ENCODE measurements at places on chromosomes 3 and 15. TPM values are rescaled to one million over a fixed set of nuclear protein-coding genes. Genes with fewer than 3 reads are reported as not detected.

Gene GOLGA8G
- not detected for total RNA-seq

Gene IGF2BP2
- 57.3 TPM for total RNA-seq

Gene GREM1
- total RNA-seq, result 0.20 TPM

Gene NR1I2
- 0.18 TPM for total RNA-seq

Gene ALDH1A2
- 398 TPM for total RNA-seq

Gene CHL1
- not detected for total RNA-seq

Gene SPTBN5
- 0.02 TPM for total RNA-seq

Gene SERINC4
- 0.22 TPM for total RNA-seq

Gene PP2D1
- not detected for total RNA-seq

Gene LTK
- total RNA-seq, result 4.4 TPM

Gene MASP1
- 0.13 TPM for total RNA-seq

Gene MME
- 2.5 TPM for total RNA-seq

GRCh38 chr3:134049676-134050075, 20.0 kb upstream of the SLCO2A1 start:
- H3K4me3 ChIP-seq, result no peak overlapping the region
- no peak for DNase-seq

DNA sequence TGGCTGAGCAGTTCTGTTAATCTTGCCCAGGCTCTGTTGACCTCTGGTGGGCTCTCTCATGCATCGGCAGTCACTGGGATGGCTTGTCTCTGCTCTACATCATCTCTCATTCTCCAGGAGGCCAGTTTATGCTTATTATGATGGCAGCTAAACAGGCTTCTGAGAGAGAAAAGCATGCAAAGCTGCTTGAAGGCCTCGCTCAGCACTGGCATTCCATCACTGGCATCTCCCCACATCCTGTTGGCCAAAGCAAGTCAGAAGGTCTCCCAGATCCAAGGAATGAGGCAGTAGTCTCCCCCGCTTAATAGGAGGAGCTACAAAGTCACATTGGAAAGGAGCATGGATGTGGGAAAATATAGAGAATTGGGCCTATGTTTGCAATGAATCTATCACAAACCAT, 212.6 kb downstream of the ZNF621 start:
- no peak overlapping the region for H3K4me3 ChIP-seq
- no peaks in the 10 kb centered on the region for H3K27me3 ChIP-seq
- H3K4me1 ChIP-seq, result no peaks in the 10 kb centered on the region
- no peak for DNase-seq

DNA sequence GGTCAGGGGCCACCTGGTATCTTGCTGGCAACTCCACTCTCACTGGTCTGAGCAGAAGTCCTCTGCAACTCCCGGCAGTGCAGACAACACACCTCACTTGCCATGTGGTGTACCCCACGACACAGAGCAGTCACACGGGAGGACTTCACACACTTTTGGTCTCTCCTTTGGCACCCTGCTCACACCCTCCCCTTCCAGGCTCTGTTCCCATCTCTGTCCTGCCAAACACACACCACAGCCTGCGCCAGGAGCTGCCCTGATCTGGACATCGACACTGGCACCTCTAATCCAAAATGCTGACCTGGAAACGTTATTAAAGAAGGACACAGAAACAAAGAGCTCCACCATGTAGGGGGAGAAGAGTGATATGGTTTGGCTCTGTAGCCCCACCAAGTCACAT, 57.2 kb downstream of the SLC41A3 start:
- H3K27ac ChIP-seq, result no peak overlapping the region
- H3K36me3 ChIP-seq, result no peaks in the 10 kb centered on the region
- DNase-seq, result no peak
- H3K27me3 ChIP-seq, result no peaks in the 10 kb centered on the region
- no peaks in the 10 kb centered on the region for H3K4me1 ChIP-seq

DNA sequence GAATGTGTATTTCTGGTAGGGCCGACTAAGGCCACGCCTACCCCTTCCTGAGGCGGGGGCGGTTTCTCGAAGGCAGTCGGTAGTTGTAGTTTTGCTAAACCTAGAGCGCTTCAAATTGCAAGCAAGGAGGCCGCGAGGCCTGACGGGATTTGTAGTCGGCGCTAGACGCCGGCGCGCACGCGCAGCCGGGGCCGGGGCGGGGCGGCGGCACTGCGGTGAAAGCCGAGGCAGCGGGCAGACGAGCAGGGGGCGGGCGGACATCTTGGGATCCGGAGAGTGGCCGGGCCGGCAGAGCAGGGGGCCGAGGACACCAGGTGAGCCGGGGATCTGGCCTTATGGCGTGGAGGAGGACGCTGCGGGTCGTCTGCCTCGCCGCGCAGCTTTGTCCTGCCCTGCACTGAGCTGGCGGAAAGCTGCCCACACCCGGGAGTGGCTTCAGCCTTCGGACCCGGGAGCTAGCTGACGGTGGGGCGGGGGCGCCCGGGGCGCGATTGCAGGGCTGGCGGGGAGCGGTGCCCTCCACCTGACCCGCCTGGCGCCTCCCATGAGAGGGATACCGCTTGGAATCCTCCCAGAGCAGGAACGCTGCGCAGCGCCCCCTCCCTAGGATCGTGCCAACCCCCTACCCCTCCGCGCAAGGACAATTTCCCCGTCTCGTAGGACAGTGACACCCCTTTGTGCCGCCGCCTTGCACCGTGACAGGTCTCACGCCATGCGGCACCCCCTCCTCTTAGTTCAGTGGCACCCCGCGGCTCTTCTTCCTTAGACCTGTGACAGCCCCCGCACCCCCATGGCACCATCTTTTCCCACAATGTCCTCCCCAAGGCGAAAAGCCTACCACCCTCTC, at the start of gene AP2M1:
TSS of gene AP2M1 (plus strand) at position 210 of the 847 bp plus-strand sequence. CDS start 2,139 bp downstream, outside the sequence.
- peak within 1 kb of the TSS; percentile 81 for H3K4me3 ChIP-seq
- H3K36me3 ChIP-seq, result peaks cover 69% of the 10 kb centered on the region
- DNase-seq, result peak; percentile 89
- peak within 1 kb of the TSS; percentile 82 for H3K27ac ChIP-seq

DNA sequence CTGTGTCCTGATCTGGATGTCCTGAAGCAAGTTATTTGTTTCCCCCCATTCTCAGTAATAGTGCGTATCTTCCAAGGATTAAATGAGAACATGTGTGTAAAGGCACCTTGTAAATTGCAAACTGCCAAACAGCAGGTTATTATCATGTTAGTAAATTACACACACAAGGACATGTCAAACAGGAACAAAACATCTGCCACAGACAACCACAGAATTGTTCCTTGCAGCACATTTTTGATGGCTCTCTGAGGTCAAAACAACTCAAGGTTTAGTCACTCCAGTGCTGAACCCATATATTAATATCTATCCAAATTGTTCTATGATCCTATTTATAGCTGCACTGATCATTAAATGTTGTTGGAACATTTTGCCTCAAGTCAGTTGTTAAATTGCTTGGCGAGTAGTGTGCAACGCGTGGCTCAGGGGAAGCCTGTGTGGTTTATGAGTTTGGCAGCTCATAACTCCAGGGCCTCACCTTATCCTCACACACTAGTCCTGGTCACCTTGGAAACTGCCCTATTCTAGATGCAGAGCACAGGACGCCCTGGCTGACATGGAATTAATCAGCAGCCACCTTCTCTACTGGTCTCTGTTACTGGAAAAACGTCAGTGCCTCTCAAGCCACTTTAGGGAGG, 46.3 kb upstream of the CDV3 start:
- no peak overlapping the region for H3K27ac ChIP-seq
- no peak overlapping the region for H3K4me3 ChIP-seq
- H3K4me1 ChIP-seq, result no peaks in the 10 kb centered on the region
- no peaks in the 10 kb centered on the region for H3K36me3 ChIP-seq

DNA sequence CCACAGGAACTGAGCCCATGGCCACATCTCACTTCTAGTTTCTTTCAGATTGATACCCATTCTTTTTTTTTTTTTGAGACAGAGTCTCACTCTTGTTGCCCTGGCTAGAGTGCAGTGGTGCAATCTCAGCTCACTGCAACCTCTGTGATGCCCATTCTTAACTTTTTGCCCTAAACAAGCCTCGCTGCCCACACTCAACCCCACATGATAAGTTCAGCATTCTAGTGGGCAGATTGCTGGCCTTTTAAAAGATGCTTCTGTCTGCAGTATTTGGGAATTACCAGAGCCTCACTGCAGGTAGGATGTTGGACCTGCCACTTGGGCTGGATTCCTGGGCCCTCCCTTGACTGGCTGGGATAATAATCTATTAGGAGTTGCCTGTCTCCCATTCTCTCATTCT, 51.0 kb downstream of the TRANK1 start:
- no peaks in the 10 kb centered on the region for H3K36me3 ChIP-seq
- no peaks in the 10 kb centered on the region for H3K27me3 ChIP-seq
- peaks cover 9% of the 10 kb centered on the region for H3K4me1 ChIP-seq
- no peak overlapping the region for H3K27ac ChIP-seq
- no peak overlapping the region for H3K4me3 ChIP-seq
- no peak for DNase-seq

DNA sequence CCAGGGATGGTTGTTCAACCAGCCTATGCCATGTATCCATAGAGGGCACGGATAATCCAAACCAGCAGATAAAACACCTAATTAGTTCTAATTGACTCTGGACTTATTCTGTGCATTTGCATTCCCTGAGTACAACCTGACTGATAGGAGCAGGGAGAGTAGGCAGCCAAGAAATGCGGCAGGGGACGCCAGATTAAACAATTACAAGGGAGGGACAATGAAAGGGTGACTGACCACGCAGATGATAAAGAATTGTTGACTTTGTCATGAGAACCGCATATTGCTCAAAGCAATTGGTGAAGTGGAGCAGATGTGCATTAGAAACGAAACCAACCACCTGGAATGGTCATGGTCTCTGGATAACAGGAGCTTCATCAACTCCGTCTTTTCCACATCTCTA, 369.1 kb upstream of the FRG2C start:
- DNase-seq, result no peak
- H3K27ac ChIP-seq, result no peak overlapping the region
- H3K4me3 ChIP-seq, result no peak overlapping the region
- no peaks in the 10 kb centered on the region for H3K27me3 ChIP-seq
- no peaks in the 10 kb centered on the region for H3K36me3 ChIP-seq
- H3K4me1 ChIP-seq, result no peaks in the 10 kb centered on the region

DNA sequence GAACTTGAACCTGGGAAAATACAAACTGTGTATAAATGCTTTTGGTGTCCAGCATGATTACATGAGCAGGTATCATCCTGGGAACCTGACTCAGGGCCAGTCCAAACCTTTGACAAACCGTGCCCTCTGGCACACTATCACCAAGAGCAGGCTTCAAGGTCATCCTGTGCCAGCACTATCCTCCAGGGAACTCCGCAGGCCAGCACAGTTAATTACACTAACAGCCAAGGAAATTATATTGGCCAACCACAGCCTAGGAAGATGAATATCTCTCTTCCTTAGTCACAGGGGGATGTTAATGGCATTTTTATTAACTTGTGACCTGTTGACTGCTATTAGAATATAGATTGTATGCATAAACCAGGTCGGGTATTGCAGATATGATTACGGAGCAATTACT, 262.0 kb downstream of the TUSC7 start:
- H3K4me3 ChIP-seq, result no peak overlapping the region
- H3K27ac ChIP-seq, result no peak overlapping the region
- H3K27me3 ChIP-seq, result no peaks in the 10 kb centered on the region
- no peaks in the 10 kb centered on the region for H3K36me3 ChIP-seq

- H3K27me3 ChIP-seq, result no peaks in the 10 kb centered on the region
- H3K4me3 ChIP-seq, result no peak overlapping the region
- no peak overlapping the region for H3K27ac ChIP-seq
Measured at GRCh38 chr3:162353414-162353813, 856.8 kb downstream of the OTOL1 start.

- H3K27me3 ChIP-seq, result no peaks in the 10 kb centered on the region
- H3K4me3 ChIP-seq, result no peak overlapping the region
- H3K36me3 ChIP-seq, result peaks cover 9% of the 10 kb centered on the region
Measured at GRCh38 chr3:121730940-121731687, 18.4 kb downstream of the GOLGB1 start.

- H3K27ac ChIP-seq, result no peak overlapping the region
- peaks cover 58% of the 10 kb centered on the region for H3K27me3 ChIP-seq
- H3K4me1 ChIP-seq, result peaks cover 8% of the 10 kb centered on the region
- no peaks in the 10 kb centered on the region for H3K36me3 ChIP-seq
Measured at GRCh38 chr3:38542401-38543298, 46.5 kb downstream of the EXOG start.

DNA sequence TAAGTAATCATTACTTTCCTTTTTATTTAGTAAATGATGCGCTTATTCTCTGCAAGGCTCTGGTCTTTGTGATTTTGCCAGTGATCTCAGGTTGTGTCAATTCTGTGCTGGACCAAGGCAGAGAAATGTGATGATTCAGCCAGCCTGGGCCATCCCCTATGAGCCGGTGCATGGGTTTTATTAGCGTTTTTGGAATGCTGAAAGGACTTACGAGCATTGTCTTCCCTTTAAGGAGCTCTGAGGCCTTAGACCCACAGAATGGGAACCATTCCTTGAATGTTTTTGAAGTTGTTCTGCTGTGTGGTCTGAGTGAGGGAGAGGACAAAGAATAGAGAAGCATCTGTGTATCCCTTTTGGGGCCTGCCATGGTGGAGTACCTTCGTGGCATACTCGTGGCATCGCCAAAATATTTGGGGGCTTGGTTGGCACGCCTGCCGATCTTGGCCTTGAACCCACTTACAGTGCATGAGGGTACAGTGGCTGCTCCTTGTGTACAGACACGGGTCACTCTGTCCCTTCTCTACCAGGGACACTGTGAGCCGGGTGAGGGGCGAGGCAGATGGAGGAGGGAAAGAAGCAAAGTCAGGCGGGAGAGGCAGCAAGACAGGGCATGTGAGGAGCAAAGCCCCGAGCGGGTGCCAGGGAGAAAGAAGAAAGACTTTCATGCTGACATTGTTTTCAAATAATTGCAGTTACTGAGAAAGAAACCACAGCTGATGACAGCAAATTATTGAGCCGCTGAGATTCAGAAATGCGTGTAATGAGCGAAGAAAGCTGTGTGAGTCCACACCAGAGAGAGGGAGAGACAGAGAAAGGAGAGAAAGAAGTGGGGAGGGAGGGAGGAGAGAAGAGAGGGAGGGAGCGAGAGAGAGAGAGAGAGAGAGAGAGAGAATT, 269.4 kb upstream of the RGMA start:
- no peaks in the 10 kb centered on the region for H3K27me3 ChIP-seq
- DNase-seq, result no peak
- H3K36me3 ChIP-seq, result no peaks in the 10 kb centered on the region

DNA sequence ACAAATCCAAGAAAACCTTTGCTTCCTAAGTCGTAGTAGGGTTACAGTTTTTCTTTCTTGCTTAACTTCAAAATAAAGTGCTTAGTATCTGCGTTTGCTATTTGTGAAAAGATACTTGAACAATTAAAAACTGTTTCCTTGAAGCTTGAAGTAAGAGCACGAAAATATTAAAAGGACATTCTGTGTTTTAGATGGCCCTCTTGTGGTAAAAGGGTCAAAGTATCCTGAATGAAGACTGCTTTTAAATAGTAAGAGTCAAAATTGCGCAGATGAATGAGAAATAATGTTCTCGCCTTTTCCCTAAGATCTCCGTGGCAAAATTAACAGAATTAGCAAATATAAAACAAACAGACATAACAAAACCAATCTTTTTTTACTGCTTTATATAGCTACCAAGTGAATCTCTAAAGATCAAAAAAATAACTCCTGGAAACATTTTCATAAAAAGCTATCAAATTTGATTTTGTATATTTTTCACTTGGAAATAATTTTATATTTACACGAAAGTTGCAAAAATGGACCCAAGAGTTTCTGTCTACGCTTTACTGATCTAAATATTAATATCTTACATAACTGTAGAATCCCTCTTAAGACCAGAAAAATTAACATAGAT, 175.4 kb downstream of the MBNL1 start:
- no peaks in the 10 kb centered on the region for H3K4me1 ChIP-seq
- H3K36me3 ChIP-seq, result peaks cover 84% of the 10 kb centered on the region
- DNase-seq, result no peak

- no peak for DNase-seq
- peaks cover 94% of the 10 kb centered on the region for H3K36me3 ChIP-seq
- no peaks in the 10 kb centered on the region for H3K4me1 ChIP-seq
- H3K4me3 ChIP-seq, result no peak overlapping the region
- H3K27me3 ChIP-seq, result no peaks in the 10 kb centered on the region
Measured at GRCh38 chr3:37338500-37338899, 164.1 kb upstream of the LRRFIP2 start.
